Stimulated activated CD8-positive, alpha-beta memory T cell treated with anti-CD3 and anti-CD28 coated beads, Interleukin-4, amount 100 ng/mL, for 1 hour (primary cell): ENCODE measurements at places on chromosomes 1 and 21.

- DNase-seq: no peak
Observed at GRCh38 chr1:219806020-219806419, 122.3 kb downstream of the SLC30A10 start.

- DNase-seq: no peak
Observed at GRCh38 chr1:209057901-209058300, 525.6 kb upstream of the CAMK1G start.

DNA sequence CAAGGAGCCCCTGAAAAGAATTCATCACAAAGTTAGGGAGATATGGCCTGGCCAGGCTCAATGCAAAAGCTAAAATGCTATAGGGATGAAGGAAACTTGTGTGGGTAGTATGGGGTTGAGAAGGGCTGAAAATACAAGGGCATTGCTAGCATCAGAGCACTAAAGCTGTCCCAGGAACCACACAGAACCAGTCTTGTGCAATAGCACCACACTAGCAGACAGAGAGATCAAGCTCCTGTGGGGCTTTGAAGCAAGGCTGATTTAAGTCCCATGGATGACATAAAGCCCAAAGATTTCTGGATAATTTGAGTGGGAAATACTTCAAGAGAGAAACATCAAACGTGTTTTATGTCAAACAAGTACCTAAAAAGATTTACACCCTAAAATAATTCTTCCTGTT lies 97.1 kb downstream of the VAV3 start:
- DNase-seq: no peak

DNA sequence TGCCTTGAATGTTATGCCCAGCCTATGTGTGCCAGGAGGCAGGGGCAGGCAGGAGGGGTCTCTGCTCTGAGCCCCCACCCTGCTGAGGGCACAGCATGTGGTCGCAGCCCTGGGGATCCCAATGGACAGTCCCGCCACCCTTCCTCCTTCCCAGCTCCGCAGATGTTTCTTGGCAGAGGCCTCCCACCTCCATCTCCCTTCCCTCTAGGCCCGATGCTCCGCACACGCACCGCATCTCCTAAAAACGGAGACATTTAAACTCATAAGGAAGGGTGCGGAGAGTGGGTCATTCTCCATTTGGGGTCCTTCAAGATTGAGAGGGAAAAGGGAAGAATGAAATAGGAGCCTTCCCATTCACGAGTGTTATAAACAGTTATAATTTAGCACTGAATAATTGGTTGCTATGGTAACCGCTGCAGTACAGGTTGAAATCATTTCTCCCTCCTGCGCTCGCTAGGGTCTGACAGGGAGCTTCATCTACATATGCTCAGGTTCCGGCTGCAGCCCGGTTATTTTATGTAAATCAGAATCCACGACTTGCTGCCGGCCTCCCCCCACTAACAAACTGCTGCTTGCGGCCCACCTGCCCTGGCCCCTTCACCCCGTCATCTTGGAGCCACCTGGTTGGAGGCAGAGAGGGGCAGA lies 16.0 kb downstream of the CHD5 start:
- no peak for DNase-seq

GRCh38 chr1:242187816-242188215 lies 188.9 kb upstream of the MAP1LC3C start:
- no peak for DNase-seq

- no peak for DNase-seq
Observed at GRCh38 chr1:90957497-90957896, 64.3 kb downstream of the ZNF644 start.
